Activated naive CD4-positive, alpha-beta T cell (primary cell): ENCODE measurements at places on chromosomes 11 and 22.
A peak's percentile ranks its signal among the peaks of the same experiment; 100 is the strongest.

- no peak for DNase-seq
Measured at GRCh38 chr22:36156119-36156514, 4.4 kb downstream of the APOL3 start.

DNA sequence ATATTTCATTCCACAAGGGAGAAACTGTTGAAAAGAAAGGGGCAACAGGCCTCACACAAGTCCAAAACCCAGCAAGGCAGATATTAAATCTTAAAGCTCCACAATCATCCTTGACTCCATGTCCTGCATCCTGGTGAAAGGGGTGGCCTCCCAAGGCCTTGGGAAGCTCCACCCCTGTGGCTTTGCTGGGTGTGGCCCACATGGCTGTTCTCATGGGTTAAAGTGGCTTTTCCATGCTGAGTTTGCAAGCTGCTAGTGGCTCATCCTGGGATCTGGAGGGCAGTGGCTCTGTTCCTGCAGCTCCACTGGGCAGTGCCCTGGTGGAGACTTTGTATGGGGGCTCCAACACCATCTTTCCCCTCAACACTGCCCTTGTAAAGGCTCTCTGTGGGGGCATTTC lies 106.4 kb downstream of the CTNND1 start:
- DNase-seq = no peak

- DNase-seq = no peak
Measured at GRCh38 chr11:69155302-69156234, at the start of gene SMIM38. SMIM38 (plus strand) TSS chr11:69155935; CDS start chr11:69157847, 1,912 bp downstream.

- no peak for DNase-seq
Measured at GRCh38 chr11:2440646-2441045, 3.7 kb downstream of the TRPM5 start.

DNA sequence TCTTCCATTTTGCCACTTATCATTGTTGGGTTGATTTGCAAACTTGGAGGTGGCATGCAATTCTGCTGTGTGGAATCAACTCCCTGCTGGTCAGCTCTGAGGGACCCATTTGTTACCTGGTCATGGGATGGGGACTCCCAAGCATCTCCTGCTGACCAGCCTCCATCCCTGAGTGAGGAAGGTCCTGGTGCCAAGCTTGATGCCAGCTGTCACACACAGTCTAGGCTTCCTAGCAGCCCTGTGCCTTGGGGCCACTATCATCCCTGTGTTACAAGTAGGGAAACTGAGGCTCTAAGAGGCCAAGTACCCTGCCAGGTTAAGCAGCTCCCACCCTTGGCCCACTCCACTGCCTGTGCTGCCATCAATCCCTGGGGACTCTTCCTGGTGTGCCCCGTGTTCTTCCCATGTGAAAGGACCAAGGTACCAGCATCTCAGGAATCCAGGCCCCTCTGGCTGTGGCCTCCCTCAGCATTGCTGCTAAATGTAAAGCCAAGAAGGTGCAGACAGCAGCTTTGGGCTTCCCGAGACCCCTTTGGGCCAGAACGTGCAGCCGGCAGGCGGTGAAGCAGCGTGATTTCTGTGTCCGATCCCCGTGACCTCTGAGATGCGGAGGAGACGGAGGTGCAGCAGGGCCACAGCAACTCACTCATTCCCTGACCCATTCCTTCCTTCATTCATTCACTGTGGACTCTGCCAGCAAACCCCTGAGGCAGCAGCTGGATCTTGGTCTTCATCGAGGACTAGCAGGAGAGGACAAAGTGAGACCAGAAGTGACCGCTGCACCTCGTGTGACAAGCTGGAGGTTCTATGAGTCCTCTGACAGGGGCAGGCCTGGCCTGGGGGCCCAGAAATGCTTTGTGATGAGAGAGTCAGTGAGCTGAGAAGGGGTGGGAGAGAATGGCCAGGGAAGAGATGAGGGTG lies 49.7 kb downstream of the MYEOV start:
- DNase-seq = no peak

- no peak for DNase-seq
Measured at GRCh38 chr11:65159012-65159411, 11.0 kb upstream of the SPDYC start.

GRCh38 chr11:8218840-8219239 lies 44.8 kb downstream of the LMO1 start:
- DNase-seq = no peak

DNA sequence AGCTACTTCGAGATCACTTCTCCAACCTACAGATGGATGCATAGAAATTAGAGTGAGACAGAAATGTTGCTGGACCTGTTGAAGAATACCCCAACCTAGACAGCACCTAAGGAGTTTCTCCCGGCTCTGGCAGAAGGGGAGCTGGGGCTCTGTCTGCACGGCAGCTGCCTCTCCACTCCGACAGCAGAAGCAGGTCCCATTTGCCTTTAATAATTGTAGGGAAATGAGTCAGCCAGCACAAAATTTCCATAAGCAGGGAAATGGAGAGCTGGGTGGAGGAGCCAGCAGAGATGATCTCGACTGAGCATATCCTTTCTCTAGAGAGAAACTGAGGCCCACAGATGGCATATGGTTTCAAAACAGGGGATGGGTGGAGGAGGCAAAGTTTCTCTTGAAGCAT lies 80.1 kb downstream of the EFCAB6 start:
- DNase-seq = no peak

- no peak for DNase-seq
Measured at GRCh38 chr11:119750056-119750455, 21.1 kb upstream of the NECTIN1 start.

DNA sequence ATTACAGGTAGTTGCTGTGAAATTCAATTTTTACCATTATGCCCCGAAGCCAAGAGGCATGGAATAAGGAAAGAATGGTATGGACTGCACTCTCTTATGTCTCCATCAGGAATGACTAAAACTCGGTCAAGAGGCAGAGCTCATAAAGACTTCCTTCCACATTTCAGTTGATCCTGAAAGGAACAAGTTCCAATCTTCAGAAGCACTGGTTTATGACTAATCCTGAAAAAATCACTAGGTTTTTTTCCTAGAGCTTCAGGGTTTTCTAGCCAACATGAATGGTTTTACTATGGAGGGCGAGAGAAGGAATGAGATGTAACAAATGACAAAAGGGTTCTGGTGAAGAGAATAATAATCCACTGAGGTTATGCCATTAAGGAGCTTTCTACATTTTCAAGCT lies 832.2 kb downstream of the NTM start:
- DNase-seq = no peak

GRCh38 chr11:11973866-11974265 lies 34.6 kb downstream of the DKK3 start:
- no peak for DNase-seq

DNA sequence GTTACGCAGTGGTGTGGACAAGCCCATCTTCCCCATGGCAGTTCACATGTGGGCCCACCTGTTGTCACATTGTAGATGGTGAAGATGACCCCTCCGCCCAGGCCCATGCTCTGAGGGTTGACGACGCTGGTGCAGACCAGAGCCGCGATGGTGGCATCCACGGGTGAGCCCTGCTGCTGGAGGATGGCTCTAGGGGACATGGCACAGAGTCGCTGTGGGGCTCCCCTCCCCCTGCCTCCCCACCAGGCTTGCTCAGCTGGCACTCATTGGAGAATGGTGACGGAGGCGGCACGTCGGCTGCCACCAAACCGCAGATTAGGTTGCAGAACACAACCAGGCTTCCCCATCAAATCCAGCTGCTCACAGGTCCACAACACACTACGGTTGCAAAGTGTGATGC lies 11.1 kb downstream of the GGT5 start:
- no peak for DNase-seq

DNA sequence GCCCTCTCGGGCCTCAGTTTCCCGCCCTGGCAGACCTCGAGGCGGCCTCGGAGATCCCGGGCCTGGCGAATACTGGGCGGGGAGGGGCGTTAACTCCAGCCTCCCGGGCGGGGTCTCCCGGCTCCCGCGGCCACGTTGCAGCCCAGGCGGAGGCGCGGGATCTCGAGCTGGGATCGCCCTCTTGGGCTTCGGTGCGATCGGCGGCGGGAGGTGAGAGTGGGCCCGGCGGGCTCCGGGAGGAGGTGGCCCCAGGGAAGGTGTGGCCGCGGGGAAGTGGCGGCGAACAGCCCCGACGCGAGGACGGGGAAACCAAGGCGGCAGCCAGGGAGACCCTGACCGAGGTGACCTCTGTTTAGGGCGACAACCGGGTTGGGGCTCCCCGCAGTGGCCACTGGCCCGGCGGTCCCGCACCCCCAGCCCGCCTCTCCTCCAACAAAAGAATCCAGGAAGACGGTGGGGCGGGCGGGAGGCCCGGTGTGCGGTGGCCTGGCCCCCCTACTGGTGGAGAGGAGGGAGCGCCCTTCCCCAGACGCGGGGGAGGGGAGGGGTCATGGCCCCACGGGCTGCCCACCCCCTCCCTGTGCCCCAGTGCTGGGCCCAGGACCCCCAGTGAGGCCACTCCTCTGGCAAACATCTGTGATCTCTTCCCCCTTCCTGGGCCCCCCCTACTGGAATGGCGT lies at the start of gene PHETA2:
Gene PHETA2 (plus strand): TSS at position 117 of the 680 bp plus-strand sequence. CDS start 3,046 bp downstream, outside the sequence.
- peak; percentile 55 for DNase-seq

GRCh38 chr11:44134625-44135024 lies 39.1 kb downstream of the EXT2 start:
- no peak for DNase-seq

GRCh38 chr11:120564573-120565311 lies 53.2 kb downstream of the GRIK4 start:
- DNase-seq = no peak

- DNase-seq = no peak
Measured at GRCh38 chr22:36022162-36022561, 6.5 kb downstream of the RBFOX2 start.

DNA sequence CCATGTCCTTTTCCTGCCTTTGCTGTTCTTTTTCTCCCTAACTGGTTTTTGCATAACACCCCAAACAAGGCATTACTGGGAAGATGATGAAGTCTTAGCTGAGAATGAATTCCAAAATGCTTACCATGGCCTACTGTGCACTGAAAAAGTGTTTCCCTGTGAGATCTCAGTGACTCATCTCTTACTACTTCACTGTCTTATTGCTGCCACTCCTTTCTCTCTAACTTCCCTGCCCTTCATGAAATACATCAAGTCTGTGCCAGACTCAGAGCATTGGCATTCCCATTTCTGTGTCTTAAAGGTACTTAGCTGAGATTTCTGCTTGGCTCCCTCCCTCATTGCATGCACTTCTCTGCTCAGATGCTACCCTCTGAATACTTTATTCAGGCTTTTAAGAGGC lies 49.1 kb upstream of the MUC15 start:
- DNase-seq = no peak

- DNase-seq = no peak
Measured at GRCh38 chr22:48205790-48206189, 1443.3 kb downstream of the TBC1D22A start.
